ENCODE measurements at places on chromosomes 2 and 18.

DNA sequence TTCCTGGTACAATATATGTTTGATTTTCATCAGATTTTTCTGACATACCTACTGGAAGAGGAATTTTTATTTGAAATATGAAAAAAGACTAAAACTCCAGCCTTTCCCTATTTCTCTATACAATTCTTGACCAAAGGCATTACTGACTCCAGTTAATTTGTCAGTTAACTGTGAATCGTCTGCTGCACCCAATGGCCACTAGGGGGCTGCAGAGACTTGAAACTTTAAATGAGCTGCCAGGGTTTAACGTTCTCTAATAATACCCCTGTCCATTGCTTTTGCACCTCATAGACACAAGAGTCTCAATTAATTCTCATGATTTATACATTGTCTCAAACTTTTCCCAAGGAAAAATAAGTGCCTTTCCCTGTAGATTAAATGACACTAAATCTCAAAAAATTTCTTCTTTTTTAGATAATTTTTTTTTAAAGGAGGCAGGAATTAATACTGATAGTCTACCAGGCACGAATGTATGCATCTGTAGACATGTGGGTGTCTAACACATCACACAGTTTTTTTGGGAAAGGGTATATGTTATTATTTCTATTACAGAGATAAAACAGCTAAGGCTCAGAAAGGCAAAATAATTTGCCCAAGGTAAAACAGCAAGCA is 1.8 kb upstream of the ALK start:
- DNase-seq = peak; percentile 74

- DNase-seq = no peak
These were observed 64.3 kb upstream of the EPAS1 start for GRCh38 chr2:46232860-46233259.

GRCh38 chr18:54191352-54191751 is 33.1 kb downstream of the MBD2 start:
- DNase-seq = no peak

DNA sequence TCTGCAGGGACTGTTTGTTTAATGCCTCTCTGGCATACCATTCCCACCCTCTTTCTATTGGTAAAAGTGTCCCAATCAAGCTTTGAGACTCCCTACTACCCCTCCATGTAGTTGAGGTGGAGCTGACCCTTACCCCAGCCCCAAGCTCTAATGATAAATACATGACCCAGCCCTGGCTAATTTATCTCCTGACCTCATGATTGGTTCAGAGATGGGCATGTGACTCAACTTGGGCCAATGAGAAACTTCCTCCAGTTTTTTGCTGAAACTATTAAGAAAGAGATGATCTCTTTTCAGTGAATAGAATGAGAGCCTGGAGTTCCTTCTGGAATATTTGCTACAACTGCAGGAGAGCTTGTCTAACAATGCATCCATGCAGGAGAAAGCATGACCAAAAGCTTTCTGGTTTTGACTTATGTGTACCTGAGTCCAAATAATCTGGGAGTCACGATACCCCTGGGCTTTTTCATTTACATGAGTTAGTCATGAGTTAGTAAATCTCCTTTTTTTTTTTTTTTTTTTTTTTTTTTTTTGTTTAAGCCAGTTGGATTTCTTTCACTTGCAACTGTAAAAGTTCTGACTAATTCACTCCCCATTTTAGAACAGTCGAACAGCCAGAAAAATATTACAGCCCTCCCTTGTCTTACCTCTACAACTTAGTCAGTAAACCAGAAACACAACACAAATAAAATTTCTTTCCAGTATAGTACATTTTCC is 66.5 kb upstream of the TLK1 start:
- DNase-seq = no peak

- DNase-seq = no peak
These were observed 81.6 kb upstream of the ZNF521 start for GRCh38 chr18:25433590-25433989.

DNA sequence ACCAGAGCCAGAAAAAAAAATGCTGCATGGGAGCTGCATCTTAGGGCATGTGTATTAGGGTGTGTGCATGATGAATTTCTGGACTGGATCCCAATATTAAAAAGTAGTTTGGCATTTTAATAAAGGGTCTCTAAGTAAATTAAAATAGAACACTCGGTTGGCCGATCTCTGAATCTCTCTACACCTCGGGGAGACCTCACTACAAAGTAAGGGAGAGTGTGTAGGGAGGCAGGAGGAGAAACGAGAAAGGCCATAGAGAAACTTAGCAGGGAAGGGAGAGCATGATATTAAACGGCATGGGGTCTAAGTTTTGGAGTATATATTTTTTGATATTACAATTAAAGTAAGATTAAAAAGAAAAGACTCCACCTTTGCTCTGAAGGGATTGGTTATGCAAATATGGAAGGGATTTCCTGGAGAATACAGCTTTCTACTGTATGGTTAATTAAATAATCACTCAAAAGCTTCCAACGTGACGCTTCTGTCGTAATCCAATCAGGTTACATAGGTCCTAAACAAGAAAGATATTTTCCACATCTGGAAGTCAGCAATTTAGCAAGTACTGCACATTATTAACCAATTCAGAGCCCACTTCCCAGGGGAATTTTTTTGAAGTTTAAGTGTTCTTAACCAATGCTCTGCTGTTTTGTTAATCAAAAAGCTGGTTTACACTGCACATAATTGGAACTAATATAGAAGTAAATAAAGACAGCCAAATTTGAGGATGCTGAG is 1.0 kb upstream of the ZEB2 start:
- DNase-seq = no peak

DNA sequence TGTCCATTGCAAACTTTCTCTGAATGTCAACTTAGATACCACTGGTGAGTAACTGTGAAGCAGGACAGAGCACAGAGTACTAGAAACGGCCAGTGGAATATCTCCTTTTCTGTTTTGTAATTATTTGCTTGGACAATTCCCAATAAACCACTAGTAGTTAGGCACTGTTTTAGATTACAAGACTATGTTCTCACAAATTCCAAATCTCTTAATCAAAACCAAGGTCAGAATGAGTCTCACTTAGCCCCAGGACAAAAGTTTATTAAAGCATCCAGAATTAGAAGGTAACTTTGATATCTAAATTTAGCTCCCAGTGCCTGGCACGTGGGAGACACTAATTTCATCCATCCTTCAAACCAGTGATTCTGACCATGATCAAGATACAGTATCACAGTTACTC is 89.0 kb downstream of the ZNF521 start:
- no peak for DNase-seq

DNA sequence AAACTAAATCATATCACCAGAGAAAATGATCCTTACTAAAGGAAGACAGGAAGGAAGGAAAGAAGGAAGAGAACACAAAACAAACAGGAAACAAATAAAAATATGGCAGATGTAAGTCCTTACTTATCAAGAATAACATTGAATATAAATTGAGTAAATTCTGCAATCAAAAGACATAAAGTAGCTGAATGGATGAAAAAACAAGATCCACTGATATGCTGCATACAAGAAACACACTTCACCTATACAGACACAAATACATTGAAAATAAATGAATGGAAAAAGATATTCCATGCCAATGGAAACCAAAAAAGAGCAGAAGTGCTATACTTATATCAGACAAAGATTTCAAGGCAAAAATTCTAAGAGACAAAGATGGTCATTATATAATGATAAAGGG is 18.0 kb upstream of the SRD5A2 start:
- DNase-seq = no peak

- no peak for DNase-seq
These were observed 42.4 kb upstream of the NABP1 start for GRCh38 chr2:191635333-191636234.

- no peak for DNase-seq
These were observed 49.7 kb upstream of the RASGRP3 start for GRCh38 chr2:33426666-33427231.

GRCh38 chr2:135798275-135798705 is 38.7 kb downstream of the LCT start:
- no peak for DNase-seq

DNA sequence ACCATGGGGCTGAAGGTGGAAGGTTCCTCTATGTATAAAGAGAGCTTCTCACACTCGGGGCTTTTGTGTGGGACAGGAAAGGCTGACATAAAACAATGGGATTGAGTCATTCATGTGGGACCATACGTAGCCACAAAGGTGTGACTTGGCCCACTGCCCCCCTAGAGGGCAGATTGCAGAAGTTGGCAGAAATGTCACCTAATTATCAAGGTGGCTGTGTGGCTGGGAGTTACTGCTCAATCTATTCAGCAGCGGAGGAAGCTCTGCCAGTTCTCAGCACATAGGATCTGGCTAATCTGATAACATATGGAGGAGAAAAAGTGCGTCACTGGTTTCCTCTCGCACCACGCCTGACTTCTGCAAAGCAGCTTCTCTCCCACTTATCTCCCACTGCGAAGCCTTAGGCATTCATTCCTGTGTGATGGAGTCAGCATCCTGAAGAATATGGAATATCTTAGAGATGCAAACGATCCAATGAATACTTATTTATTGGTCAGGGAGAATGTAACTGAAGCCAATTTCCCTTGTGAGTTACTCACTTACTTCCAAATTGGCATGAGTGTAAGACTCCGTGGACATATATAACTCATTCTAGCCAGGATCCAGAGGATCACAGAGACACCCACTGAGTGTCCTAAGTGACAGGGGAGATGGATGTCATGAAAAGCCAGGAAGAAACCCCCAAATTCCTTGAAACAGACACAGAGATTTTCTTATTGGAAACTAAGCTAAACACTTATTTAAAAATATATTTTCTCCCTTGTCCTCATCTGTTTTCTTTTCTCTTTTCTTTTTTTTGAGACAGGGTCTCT is 344.8 kb downstream of the TGIF1 start:
- DNase-seq = no peak

DNA sequence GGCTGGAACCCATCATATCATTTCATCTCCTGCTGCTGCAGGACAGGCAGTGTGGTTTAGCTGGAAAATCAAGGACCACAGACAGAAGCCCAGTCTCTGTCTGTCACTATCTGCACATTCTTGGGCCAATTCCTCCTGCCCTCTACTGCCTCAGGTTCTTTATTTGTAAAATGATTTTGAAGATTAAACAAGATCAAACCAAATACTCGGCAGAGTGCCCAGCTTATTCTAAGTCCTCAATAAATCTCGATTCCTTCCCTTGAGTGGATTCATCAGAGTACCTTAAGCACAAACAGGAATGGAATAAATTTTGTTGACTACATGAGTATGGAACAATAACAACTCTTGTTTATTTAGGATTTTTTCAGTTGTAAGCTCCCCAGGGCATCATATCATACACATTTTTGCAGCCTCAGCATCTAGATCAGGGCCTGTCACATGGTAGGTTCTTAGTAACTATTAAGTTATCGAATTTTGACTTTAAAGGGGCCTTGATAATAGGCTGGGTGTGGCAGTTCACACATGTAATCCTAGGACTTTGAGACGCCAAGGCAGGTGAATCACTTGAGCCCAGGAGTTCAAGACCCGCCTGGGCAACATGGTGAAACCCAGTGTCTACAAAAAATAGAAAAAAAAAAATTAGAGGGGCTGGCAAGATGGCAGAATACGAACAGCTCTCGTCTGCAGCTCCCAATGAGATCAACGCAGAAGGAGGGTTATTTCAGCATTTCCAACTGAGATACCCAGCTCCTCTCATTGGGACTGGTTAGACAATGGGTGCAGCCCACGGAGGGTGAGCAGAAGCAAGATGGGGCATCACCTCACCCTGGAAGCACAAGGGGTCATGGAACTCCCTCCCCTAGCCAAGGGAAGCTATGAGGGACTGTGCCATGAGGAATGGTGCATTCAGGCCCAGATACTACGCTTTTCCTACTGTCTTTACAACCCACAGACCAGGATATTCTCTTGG is 11.1 kb downstream of the RHOB start:
- DNase-seq = no peak

- no peak for DNase-seq
These were observed 76.9 kb downstream of the RHOB start for GRCh38 chr2:20523799-20524187.

DNA sequence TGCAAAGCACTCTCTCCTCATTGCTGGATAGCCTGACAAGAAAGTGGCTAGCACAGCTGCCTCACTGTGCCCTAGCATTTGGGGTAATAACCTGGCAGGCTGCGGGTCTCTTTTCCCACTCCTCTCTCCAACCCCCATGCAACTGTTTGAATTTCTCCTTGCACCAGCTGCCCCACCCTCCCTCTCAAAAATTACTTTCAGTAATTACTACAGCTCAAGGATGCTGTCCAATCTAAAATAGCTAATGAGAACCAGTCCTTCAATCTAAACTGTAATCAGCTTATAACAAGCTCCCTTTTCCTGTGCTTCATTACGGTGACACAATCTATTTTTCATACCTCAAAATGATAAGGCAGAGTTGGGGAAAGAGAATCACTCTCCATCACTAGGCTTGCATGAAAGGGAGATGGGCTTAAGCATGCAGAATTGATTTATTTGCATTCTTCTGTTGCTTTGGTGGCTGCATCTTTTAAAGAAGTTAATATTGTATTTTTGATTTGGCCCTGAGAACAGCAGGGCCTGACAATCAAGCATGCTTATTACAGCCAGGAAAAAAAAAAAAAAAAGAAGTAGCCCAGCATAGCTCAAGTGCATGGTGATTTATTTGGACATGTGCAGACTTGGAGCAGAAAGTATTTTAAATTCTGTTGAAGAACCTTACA is 881.8 kb downstream of the SLC4A3 start:
- no peak for DNase-seq

DNA sequence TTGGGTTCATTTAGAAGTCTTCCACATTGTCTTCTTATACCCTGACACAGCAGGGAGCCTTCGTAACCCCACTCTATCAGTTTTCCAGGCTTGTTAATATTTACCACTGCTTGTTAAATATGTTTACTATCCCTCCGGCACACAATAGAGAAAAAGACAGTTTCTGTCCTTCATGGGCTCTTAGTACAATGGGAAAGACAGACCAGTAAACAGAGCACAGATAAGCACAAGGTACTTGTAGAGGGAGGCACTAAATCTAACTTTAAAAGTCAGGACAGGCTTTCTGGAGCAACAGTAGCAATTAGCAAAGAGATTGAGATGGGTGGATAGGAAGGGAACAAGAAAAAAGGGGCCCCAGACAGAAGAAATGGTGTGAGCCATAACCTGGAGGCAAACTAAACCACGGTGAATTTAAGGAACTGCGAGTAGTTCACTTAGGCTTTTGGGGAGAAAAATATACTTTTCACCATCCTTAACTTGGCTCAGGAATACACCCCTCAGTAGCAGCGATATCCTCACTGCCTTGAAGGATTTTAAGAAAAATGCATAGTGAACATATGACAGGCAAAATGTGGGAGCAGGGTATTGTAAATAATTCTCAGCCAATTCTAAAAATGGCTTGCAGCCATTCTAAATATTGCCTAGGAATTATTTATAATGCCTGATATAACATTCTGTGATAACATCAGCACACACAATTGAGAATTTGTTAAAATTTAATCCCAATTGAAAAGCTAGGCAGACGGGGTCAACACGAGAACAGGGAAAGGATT is 383.7 kb downstream of the CDH2 start:
- no peak for DNase-seq

- DNase-seq = no peak
These were observed 7.9 kb upstream of the ERMN start for GRCh38 chr2:157333304-157334047.

Data from GM19239 (cell line).